ENCODE measurements at places on chromosomes 1 and 21.

GRCh38 chr1:61457526-61458040 lies 267.4 kb downstream of the TM2D1 start:
- no peak for DNase-seq

DNA sequence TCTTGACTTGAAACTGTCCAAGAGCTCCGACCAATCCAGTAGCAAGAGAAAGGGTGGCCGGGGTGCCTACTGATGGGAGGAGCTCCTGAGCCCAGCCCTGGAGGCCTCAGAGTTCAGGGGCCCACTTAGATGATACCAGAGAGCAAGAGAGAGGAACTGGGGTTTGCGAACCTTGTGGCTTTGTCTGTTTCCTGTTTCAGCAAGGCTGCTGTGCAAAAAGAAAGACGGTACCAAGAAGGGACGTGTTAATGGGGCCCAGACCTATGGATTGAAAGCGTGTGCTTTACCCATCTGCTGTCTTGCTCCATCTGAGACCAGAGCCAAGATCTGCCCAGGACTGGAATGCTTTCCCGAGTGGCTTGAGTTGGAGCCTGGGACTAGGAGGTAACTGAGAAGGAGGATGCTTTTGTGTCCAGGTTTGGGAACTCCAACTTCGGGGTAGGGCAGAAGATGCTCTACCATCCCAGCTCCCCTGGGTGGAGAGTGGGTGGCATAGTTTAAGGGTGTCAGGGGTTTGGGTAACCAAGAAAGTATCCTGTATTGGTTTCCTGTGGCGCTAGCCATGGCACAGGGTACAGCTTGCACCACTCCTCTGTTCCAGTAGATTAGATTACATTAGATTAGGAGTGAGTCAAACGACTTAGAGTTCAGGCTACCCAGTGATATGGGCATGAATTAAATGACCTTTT lies at the start of gene TRAF3IP3:
Gene TRAF3IP3 (plus strand): TSS at position 128 of the 689 bp plus-strand sequence. CDS start 3,987 bp downstream, outside the sequence.
- DNase-seq: no peak

GRCh38 chr1:107327446-107327845 lies 186.6 kb downstream of the NTNG1 start:
- no peak for DNase-seq

DNA sequence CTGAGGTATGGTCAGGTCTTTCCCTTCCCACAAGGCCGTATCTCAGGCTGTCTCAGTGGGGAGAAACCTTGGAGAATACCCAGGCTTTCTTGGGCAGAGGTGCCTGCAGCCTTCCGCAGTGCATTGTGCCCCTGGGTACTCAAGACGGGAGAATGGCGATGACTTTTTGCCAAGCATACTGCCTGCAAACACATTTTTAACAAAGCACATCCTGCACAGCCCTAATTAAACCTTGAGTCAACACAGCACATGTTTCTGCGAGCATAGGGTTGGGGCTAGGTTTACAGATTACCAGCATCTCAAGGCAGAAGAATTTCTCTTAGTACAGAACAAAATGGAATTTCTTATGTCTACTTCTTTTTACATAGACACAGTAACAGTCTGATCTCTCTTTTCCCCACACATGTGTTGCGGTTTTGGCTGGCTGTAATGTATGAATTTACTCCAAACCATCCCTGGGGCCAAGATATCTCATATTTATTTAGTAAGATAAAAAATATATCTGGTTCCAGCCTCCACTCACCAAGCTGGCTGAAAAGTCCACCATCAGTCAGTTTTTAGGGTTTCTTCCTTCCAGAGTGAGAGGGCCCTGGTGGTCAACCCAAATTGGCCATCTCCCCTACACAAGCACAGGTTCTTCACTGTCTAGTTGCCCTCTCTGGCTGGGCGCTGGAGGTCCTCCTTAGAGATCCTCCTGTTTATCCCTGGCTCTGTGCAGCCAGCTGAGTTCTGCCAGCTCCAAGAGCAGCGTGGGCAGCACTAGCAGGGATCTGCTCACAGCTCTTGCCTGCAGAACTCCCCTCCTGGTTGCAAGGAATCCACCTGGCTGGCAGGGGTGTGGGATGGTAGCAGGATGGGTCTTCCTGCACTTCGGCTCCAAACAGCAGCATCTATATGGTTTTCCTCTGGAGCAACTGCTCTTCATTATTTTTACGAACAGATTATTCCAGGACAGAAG lies 2.6 kb downstream of the FAAH start:
- DNase-seq: no peak

- DNase-seq: no peak
These were observed 20.7 kb downstream of the DNAJC6 start for GRCh38 chr1:65330021-65330420.

DNA sequence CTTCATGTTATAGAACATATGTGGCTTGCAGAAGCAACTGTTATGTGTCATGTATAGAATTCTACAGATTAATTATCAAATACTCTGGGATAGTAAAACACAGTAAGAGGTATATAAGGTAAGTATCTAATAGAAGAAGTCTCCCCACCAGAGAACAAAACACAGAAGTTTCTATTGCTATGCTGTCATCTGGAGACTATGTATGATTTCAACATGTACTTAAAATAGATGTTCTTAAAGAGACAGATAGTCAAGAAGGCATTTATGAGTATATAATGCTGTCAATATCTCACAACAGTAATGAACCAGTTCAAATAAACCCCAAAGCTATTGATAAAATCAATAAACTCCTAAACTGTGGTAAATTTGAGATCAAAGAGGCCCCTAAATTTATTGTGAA lies 8.1 kb upstream of the ADCY10 start:
- no peak for DNase-seq

GRCh38 chr1:20494609-20495311 lies 8.8 kb upstream of the CAMK2N1 start:
- no peak for DNase-seq

DNA sequence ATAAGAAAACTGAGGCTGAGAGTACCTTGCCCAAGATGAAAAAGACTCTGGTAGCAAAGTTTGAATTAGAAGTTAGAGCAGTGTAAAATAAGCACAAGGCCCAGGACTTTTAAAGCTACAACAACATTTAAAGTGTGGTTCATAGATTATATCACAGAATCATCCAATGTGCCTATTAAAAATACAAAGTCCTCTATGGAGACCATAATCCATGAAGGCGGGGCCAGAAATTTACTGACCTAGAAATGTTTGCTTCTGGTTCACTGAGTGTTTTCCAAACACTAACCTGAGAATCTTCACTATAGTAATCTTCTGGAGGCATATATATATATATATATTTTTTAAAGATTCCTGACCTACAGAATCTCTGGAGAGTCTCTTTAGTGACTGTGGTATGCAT lies 12.3 kb downstream of the DEPDC1 start:
- DNase-seq: no peak
